ENCODE measurements at places on chromosomes 7 and 10.

- DNase-seq = no peak
Measured at GRCh38 chr7:25383402-25383801, 155.1 kb upstream of the NPVF start.

GRCh38 chr7:123652406-123652805, 3.3 kb upstream of the LMOD2 start:
- no peak for DNase-seq

DNA sequence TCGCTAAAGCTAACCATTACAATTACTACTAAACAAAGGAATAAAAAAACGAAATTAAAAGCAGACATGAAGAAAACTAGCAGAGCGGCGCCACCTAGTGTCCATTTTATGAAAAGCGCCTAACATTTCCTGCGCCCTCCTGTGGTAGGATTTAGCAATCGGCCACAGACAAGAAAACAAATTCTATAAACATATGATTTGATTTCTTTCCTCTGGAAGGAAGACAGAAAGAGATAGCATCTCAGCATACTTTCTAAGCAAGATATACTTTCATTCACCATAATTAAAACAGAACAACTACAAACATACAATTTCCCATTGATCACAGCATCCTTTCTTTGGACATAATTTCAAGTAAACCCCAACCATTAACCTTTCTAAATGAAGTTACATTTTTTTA, 337.7 kb upstream of the NPVF start:
- DNase-seq = peak; percentile 79

GRCh38 chr7:81013083-81013817, 94.4 kb upstream of the SEMA3C start:
- no peak for DNase-seq

DNA sequence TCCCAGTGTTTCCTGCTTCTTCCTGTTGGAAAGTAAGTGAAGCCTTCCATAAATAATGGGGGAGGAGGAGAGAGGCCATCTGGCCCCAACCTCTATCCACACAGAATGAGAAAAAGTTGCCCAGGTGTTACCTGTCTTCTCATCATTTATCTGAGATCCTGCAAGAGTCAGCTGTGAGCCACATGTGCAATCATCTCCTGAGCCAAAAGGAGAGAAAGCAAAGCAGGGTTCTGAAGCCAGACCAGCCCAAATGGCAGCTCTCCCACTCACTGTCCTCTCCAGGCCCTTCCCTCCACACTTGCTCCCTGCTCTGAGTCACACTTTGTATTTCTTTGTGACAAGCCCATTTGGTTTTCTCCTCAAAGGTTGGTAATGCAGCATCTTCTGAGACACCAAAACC, 65.9 kb downstream of the FAM204A start:
- DNase-seq = no peak

DNA sequence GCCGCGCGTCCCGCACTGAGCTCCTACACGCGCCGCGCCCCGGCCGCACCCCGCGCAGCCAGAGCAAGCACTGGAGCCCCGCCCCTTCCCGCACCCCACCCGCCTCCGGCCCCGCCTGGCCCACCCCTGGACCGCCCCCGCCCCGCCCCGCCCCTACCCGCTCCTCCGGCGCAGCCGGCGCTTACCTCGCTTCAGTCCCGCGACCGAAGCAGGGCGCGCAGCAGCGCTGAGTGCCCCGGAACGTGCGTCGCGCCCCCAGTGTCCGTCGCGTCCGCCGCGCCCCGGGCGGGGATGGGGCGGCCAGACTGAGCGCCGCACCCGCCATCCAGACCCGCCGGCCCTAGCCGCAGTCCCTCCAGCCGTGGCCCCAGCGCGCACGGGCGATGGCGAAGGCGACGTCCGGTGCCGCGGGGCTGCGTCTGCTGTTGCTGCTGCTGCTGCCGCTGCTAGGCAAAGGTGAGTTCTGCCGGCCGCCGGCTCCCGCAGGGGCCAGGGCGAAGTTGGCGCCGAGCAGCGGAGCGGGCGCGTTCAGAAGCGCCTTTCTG, at the start of gene RET:
RET (plus strand) TSS at position 194 of the 545 bp plus-strand sequence; CDS start at position 384, 190 bp downstream.
- DNase-seq = no peak

DNA sequence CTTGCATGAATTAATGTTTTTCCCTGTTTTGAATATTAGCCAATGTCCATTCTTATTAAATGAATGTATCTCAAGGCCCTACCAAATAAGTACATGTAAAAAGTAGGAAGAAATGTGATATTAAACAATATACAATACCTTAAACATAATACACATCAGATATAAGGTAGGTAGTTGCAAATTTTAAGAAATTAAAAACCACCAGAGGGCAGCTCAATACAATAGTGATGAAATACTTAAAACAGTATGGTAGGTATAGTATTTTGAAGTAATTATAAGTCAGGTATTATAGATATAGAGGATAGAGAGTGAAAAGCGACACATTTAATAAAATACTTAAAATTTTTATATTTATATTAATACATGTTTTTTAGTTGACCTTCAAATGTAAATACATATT, 43.6 kb upstream of the CDK14 start:
- DNase-seq = peak; percentile 7

- DNase-seq = no peak
Measured at GRCh38 chr10:92238054-92238585, 52.8 kb downstream of the CPEB3 start.

DNA sequence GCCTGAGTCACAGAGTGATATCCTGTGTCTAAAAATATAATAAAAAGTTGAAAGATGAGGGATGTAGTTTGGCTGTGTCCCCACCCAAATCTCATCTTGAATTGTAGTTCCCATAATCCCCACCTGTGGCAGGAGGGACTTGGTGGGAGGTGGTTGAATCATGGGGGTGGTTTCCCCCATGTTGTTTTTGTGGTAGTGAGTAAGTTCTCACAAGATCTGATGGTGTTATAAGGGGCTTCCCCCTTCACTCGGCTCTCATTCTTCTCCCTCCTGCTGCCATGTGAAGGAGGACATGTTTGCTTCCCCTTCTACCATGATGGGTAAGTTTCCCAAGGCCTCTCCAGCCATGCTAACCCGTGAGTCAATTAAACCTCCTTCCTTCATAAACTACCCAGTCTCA, 25.1 kb upstream of the UBE3C start:
- no peak for DNase-seq

DNA sequence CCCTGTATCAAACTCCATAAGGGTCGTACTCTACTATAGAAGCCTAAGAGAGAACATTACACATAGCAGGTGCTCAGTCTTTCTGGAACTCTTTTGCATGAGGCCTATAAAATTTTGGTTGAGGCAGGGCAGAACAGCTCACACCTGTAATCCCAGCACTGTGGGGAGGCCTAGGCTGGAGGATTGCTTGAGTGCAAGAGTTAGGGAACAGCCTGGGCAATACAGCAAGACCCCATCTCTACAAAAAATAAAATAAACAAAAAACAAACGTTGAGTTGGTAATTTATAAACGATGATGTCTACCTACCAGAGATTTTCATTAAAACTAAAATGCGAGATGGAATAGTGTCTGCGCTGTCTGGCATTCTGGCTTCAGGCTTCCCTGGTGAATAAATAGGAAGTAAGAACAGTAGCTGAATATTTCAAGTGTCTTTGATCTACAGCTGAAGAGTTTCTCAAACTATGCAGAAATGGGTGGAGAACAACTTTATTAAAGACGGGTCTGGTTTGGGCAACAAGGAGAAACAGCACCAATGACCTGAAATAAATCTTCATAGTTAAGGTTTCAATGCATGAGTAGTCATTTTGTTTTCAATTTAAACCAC, 774 bp downstream of the PON2 start:
- DNase-seq = no peak

DNA sequence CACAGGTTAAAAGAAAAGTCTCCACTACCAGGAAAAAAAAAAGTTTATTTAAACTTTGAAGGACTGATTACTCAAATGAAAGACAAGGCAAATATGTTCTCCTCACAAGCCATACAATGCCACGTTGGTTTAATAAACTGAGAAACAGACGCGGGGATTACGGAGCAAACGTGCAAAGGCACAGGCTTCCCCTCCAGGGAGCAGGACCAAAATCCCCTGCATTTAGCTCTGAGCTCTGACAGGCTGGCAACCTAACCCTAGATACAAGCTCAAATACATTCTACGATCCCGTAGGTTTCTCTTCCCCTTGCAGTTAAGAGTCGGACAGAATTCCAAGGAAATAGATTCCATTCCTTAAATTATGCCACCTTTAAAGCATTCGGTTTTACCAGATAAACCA, 7.7 kb upstream of the GRB10 start:
- no peak for DNase-seq

DNA sequence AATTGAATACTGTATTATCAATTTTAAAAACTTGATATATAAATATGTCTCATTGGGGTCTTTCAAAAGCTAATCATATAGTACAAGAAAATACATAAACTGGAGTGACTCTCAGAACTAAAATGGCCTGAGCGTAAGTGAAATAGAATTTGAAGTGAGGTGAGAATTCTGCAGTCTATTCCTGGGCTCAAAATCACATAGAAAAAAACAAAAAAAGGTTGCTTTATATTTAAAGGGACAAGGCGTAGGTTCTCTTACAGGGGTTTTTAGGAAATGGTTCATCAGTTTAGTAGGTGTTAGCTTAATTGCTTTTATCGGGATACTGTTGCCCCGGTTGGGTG, 36.7 kb upstream of the PRSS1 start:
- DNase-seq = no peak

GRCh38 chr7:149188637-149189259, 6.6 kb upstream of the ZNF282 start:
- DNase-seq = no peak

DNA sequence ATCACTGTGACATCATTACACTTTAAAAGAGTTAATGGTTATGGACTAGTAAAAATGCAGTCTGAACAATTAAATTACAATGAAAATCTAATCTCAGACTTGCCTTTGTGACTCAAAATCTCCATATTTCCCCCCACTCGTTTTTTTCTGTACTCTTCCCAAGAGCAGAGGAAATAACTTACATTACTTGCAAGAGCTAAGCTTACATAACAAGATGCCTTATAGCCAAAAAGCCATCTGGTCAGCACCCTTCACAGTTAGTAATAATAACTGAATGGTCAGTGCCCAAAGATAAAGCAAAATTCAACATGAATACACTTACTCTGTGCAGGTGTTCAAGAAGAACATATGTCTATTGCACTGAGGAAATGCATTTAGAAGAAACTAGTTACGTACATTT, 1381.5 kb upstream of the CELF2 start:
- no peak for DNase-seq

DNA sequence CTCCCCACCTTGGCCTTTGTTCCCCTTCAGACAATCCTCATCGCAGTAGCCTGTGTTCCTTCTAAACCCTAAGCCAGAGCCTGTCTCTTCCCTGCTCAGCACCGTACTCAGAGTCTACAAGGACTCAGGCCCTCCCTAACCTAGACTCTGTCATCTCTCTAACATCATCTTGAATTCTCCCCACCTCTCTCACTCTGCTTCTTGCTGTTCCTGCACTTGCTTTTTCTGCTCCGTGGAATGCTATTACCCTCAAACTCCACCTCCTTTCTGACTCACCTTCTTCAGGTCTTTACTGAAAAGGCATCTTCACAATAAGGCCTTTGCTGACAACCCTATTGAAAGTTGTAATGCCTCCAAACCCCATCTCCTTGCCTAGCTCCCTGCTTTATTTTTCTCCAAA, 141.0 kb downstream of the DKK1 start:
- DNase-seq = no peak

- no peak for DNase-seq
Measured at GRCh38 chr7:41578700-41579099, 124.2 kb downstream of the INHBA start.

GRCh38 chr10:5575482-5576153, 50.9 kb downstream of the CALML3 start:
- DNase-seq = peak; percentile 35

- DNase-seq = no peak
Measured at GRCh38 chr7:711093-711921, 15.2 kb upstream of the DNAAF5 start.

GRCh38 chr10:60570272-60570865, 180.7 kb upstream of the ANK3 start:
- DNase-seq = no peak

DNA sequence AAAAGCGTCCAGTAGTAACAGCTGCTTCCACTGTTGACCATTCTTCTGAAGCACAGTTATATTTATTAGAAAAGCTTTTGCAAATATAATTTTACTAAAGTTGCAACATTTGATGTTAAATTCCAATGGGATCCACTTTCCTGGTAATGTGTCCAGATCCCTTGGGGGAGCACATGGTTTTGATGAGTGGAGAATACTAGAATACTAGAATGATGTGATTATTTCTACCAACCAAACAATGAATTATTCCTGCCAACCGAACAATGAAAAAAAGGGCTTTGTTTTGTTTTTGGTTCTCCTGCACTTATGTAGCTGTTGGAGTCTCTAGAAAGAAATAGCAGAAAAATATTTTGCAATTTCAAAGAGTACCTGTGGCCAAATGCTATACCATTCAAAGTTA, 59.1 kb downstream of the BPGM start:
- DNase-seq = no peak

GRCh38 chr10:52801947-52802346, 29.4 kb upstream of the MBL2 start:
- DNase-seq = no peak

- DNase-seq = no peak
Measured at GRCh38 chr7:37923996-37924395, 3.6 kb downstream of the EPDR1 start.

- DNase-seq = no peak
Measured at GRCh38 chr7:151204383-151205032, 5.8 kb downstream of the H2BK1 start.

DNA sequence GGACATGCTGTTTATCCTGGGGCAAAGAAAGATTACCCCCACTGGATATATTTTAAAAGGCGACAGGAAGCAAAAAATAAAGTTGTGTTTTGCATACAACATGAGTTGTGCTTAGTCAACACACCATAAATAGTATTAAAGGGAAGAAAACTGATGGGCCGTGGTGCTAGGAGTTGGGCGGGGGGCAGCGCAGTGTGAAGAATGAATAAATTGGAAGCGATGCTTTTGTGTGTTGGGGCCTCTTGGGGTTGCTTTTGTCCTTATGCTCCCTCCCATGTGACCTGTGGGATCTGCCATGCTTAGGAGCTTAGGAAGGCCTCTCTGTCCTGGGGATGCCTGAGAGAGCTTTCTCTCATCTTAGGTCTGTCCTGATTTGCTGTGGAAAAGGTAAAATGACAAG, 35.0 kb upstream of the AGR3 start:
- DNase-seq = no peak

GRCh38 chr10:12375076-12375504, 25.7 kb downstream of the CAMK1D start:
- DNase-seq = no peak

- no peak for DNase-seq
Measured at GRCh38 chr7:142915315-142915714, 18.2 kb downstream of the TRPV5 start.

DNA sequence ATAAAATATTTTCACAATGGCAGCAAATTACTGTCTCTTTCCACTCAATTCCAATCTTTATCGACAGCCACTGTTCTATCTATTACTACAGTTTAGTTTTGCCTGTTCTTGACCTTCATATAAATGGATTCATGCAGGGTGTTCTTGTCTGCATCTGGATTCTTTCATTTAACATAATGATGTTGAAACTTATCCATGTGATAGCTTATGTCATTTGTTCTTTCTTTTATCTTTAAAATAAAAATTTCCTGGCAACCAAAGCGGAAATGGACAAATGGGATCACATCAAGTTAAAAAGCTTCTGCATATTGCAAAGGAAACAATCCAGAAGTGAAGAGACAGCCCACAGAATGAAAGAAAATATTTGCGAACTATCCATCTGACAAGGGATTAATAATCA, 20.5 kb upstream of the DMTF1 start:
- DNase-seq = no peak

All from NCI-H1105 treated with DMSO at 0.1 percent for 48 hours (cell line).